DND-41 (cell line): ENCODE measurements at places on chromosomes 12 and 14.

DNA sequence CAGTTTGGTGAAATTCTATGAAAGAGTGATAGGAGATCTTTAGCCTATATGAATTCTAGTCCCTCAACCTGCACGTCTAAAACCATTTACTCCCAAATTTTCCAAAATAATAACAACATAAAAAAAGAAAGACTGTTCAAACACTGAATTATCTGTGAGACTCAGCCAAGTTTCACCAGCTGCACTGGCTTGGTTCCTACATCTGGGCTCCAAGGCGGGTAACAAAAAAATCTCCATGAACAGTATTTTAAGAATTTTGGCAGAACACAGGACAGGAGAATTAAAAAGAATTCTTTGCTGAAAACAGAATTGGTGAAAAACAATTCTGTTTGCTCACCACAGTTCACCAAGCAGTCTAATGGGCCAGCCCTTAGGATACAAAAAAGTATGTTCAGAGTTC lies 536.8 kb upstream of the ATP2B1 start:
- DNase-seq, result no peak

DNA sequence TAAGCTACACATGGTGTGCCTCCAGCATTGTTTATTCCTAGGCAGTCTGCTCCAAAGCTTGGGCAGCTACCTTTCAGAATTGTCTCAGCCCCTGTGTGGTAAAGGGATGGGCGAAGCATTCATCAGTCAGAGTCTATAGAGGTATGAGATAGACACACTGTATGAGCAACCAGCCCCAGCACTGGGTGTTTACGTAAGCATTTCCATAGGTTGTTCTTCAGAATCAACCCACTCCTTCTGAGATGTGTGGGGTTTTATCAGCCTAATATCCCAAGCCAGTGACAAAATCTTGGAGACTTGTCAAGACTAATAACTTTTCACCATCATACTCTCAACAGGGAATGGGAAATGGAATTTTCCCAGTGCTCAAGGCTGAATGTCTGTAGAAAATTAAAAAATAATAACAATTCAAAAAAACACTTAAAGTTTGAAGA lies 98.2 kb downstream of the BTG1 start:
- DNase-seq, result no peak

DNA sequence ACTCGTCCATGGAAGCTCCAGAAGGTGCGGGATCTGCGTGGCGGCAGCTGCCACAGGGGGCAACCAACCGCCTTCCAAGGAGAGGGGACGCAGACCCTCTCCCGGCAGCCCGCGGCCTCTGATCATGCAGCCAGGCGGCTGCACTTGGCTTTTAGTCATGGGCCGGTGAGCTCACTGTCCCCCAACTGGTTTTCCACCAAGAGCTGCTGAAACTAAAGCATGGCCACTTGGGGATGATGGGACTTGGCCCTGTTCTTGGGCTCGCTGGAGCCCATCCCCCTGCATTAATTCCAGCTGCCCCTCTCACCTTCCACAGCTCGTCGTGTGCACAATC lies 39.1 kb downstream of the CCDC85C start:
- no peak for DNase-seq

- DNase-seq, result no peak
Observed at GRCh38 chr14:64147126-64147790, 146.9 kb downstream of the ESR2 start.

DNA sequence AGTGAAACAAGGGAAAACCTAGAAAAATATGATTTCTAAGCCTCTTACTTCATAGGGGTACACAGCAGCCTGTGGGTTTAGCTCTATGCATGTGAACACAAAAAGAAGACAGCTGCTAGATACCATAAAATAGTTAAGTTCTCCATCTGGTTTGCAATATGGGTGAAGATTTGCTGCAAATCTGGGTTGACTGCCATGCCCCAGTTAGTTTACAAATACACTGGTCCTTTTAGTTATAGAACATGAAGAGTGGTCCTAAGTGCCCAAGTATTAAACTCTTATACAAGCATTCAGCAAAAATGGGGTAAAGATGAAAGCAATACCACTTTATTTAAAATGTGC lies 176.1 kb downstream of the AEBP2 start:
- no peak for DNase-seq

DNA sequence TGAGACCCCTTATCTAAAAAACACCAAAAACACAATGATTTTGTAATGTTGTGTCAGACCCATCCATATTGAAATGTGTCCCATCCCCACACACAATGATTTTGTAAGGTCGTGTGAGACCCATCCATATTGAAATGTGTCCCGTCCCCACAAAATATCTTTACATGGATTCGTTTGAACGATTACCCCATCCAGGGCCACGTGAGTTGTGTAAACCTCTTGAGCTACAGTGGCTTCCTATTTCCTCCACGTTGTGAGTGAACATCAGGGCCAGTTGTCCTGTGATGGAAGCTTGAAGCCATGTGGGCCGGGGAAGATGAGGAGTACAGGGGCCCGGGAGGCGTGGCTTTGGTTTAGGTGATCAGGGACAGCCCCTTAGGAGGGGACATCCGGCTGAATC lies 27.0 kb upstream of the ULK1 start:
- no peak for DNase-seq

GRCh38 chr14:104546591-104547309 lies 32.8 kb upstream of the C14orf180 start:
- no peak for DNase-seq

GRCh38 chr12:79000501-79000900 lies 135.9 kb downstream of the SYT1 start:
- DNase-seq, result no peak

GRCh38 chr12:131095826-131096680 lies 142.3 kb downstream of the ADGRD1 start:
- DNase-seq, result no peak

- no peak for DNase-seq
Observed at GRCh38 chr12:53857666-53858065, 81.0 kb upstream of the HOXC13 start.
